Activated gamma-delta T cell treated with Interleukin-2 at 50 U/mL for 16 hours (primary cell): ENCODE measurements at places on chromosomes 2 and 18.

GRCh38 chr2:10164601-10165000, 42.1 kb downstream of the RRM2 start:
- no peak for DNase-seq

DNA sequence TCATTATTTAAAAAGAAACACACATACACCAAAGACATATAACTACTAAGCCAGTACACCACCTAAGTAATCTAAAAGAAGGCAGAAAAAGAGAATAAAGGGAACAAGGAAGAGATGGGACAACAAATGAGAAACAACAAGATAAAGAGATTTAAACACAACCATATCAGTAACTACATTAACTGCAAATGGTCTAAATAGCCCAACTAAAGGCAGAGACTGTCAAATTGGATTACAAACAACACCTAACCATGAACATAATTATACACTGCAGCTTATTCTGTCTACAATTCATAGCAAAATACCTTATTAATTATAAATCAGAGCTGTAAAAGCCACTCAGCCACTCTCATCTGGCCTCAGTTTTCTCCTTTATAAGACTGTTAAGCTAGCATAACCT, 15.0 kb downstream of the PPP4R1 start:
- DNase-seq, result no peak

DNA sequence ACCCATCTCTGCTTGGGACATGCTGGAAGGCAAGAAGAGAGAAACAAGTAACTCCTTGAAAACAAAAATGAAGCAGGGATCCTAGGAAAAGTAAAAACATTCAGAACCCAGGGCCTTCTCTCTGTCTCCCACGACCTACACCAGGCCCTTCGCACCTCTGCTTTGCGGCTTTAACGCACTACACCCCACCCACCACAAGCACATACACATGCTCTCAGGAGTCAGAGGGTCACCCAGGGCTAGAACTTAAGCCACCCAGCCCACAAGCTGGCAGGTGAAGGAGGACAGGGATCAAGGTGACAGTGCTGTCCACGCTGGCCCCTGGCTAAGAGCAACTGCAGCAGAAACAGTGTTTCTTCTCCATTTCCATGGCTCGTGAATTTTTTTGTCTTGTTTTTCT, 72.2 kb downstream of the BCL11A start:
- DNase-seq, result no peak

DNA sequence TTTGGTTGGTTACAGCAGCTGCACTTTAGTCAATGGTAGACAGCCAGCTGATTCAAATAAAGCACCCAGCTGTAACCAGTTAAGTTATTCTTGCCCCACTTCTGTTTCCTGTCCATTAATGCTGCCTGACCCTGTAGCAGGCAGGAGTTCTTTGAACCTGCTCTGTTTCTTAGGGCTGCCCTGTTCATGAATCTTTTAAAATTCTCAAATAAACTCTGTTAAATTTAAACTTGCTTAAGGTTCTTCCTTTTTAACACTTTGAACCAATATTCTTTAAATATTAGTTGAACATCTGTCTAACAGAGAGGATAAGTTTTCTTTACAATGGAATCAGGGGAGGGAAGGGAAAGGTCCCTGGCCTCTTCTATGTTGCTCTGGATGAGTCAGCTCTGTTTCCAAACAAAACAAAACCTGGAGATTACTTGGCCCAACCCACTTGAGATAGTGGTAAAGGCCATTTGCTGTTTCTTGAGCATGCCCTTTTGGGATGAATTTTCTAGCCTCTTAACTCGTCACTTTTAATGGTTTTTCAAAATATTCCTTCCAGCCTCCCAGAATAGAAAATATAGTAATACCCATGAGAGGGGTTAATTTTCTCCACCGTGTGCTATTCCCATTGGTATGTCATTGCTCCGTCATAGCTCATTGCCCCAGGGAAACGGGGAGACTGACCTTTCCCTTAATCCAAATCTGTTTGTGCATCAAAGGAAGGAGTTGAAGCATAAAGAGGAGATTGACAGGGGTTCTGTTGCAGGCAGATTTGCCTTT, 112.1 kb upstream of the FHL2 start:
- DNase-seq, result no peak

- no peak for DNase-seq
Measured at GRCh38 chr18:3867864-3868311, 417.9 kb downstream of the TGIF1 start.

DNA sequence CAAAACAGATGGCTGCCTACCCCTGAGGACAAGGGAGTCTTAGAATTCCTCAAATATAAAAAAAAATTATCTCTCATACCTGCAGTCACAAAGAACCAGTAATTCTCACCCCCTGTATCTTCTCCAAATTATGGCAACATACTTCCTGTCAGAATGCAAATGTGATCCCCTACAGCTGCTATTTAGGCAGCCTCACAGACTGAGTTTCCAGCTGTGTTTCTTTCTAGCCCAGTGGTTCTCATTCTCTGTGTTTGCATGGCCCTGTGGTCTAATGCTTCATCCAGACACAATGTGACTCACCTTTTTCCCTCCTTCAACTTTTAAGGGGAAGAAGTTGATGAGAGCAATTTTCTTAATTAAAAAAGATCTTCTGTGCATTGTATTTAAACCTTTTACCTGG, 726.3 kb downstream of the TSN start:
- no peak for DNase-seq

DNA sequence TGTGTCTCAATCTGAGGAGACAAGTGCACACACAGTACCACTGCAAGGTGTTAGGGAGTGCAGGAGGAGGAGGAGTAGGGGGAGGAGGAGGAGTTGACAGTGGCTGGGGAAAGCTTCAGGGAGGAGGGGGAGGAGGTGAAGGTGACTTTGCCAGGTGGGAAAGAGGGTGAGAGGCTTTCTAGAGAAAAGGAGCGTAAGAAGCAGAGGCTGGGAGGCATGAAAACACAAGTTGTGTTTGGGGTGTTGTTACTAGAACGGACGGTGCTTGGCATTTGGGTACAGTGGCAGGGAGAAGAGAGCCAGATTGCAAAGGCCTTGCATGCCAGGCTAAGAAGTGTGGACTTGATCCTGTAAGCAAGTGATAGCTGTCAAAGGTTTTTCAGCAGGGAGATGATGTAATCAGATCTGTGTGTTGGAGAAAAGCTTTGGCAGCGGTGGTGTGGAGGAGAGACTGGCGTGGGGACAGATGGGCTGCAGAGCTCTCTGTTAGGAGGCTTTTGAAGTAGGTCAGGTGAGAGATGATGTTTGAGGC, 16.2 kb downstream of the TANC1 start:
- no peak for DNase-seq
